ENCODE measurements at places on chromosomes 5 and 9. TPM values are rescaled to one million over a fixed set of nuclear protein-coding genes. Genes with fewer than 3 reads are reported as not detected.

DNA sequence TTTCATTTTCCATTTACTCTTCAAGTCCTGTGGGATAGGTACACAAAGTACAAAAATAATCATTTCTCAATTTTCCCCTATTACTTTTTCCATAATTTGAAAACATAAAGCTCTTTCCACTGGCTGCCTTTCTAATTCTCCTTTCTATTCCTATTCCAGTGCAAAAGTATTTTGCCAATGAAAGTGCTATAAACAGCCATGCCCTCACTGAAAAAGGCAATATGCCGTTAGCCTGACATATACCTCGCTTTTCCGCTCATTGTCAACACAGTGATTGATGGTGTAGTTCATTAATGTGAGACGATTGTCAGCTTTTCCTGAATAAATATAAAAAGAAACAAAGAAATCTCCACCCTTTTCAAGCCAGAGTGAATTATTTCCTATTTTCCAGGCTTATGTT is 97.5 kb downstream of the EBF1 start:
- no peak for DNase-seq

DNA sequence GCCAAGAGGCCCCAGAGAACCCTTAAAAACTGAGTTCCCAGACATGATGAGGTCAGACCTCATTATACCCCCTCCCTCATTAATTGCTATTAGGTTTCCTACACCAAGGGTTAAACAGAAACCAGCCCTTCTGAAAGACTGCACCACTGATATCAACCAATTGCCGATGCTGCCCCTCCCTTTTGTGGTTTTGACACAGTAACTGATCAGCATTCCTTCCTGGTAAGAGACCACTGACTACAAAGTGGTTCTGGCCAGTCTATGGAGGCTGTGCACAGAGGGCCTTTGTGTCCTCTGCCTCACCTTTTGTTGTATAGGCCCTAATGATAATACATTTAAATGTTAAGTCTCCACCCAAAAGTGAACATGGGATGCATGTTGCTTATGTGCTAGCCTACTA is 201.5 kb downstream of the FRMD3 start:
- DNase-seq, result no peak

DNA sequence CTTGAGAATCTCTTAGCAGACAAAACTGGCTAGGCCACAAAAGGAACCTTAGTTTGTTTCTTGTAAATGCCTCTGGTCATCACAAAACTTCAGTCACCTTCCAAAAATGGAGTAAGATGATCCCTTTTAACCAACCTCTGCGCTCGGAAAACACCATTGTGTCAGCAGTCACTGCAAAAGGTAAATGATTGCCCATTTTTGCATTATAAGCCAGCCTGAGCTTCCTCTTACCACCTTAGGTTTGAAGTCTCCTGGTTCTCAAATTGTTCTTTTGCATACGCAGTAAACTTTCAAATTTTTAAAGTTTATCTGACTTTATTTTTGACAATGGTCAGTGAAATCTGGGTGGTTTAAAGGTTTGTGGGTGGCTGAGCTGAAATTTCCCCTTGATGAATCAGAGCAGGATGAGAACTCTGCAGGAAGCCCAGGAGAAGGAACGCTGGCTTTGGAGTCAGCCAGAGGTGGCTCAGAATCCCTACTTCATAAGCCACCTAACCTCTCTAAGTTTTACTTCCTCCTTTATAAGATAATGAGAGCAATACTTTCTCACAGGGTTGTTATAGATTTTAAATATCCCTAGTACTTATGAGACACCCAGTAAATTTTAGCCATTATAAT is 131.4 kb downstream of the MED10 start:
- DNase-seq, result no peak

GRCh38 chr9:89882930-89883361 is 278.1 kb downstream of the GADD45G start:
- DNase-seq, result no peak

GRCh38 chr5:134586866-134587524 is 45.6 kb downstream of the SAR1B start:
- DNase-seq, result peak; percentile 51

DNA sequence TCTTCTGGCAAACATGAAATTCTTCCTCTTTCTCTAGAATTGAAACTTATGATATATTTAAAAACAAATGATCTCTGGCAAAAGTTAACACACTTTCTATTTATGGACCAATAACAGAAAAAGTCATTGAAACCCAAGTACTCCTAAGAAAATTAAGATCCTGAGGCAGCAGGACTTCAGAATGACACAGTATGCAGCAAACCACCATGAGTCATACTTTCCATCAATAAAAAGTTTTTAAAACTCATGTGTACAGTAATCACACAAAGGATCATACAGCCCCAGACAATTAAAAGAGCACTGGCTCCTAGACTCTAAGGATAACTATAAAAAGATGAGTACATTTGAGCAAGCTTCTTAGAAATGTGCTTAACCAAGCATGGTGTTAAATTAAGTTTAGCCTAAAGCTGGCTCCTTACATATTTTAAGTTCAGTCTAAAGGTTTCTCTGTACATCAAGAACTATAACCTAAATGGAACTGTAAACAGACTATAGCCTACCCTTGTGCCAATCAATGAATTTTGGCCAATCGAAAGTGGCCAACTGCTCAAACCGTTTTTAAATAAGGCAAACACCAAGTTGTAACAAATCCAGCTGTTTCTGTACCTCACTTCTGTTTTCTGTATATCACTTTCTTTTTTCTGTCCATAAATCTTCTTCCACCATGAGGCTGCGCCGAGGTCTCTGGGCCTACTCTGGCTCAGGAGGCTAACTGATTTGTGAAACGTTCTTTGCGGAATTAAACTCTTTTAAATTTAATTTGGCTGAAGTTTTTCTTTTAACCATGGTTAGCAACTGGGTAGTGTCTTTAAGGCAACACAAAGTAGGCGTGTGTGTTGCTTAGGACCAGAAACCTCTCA is 232.1 kb upstream of the PIK3R1 start:
- DNase-seq, result no peak

- no peak for DNase-seq
Observed at GRCh38 chr5:98482321-98483300, 290.9 kb upstream of the RGMB start.

DNA sequence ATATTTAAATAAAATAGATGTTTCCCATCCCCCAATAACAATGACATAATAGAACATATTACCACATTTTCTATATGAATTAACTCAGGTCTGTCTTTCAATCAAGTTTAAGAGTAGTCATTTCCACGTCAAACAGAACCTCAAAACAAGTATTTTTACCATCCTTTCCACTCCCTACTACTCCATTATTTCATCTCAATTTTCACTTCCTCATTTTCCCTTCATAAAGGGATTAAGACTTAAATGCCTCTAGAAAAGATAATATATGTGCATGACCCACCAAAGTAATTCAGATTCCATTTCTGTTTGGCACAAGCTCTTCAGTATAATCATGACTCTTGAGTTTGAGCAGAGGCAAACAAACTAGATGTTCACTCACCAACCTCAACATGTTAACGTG is 40.4 kb downstream of the ELOVL7 start:
- DNase-seq, result no peak

DNA sequence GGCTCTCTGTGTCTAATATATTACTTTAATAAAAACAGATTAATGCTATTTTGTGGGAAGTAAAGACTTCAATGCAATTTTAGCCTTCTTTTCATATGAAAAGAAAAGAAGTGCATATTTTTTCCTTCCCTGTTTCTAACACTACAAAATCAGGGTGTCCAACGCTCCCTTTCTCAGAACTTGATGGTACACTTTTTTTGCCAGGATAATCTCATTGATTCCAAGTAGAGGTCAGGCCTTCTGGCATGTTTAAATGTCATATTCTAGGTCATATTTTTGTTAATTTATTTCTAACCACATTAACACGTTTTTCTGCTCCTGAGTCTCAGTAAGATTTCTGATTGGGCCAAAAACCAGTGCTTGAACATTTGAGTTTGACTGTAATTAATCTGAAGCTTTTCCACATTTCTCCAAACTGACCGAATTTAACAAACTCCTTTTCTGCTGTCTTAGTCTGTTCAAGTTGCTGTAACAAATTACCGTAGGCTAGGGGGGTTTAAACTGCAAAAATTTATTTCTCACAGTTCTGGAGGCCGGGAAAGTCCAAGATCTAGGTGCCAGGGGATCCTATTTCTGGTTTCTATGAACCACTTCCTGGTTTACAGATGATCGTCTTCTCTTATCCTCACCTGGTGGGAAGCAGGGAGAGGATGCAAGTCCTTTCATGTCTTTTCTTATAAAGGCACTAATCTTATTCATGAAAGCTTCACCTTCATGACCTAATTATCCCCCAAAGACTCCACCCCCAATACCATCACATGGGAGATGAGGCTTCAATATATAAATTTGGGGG is 63.2 kb upstream of the ELL2 start:
- no peak for DNase-seq

DNA sequence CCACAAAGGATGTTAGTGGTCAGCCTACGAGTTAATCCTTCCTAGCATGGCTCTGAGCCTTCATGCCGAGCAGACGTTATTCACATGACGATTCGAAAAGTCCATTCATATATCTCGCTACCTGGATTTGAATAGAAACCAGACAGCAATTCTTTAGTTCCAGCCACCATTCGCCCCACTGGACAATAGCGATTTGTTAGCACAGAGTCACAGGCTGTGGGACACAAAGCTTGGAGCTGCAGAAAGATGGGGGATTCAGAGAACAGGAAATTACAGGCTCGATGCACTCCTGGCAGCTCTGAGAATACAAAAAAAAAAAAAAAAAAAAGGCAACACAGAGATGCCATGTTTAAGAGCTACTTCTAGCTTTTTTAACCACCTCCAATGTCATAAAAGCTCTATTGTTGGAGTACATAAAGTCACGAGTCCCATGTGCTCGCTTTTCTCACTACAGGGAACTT is 110.7 kb downstream of the NR6A1 start:
- peak; percentile 36 for DNase-seq

The MOB3B gene
- 0.15 TPM for total RNA-seq

The TTC16 gene
- total RNA-seq, result 0.20 TPM

The CKS2 gene
- 381 TPM for total RNA-seq

The ZCCHC7 gene
- total RNA-seq, result 18.9 TPM

The PLCXD3 gene
- not detected for total RNA-seq

The PCDHB13 gene
- total RNA-seq, result 2.2 TPM

The ZFP2 gene
- total RNA-seq, result 0.35 TPM
